Left renal cortex interstitium (tissue), 4 donors: ENCODE measurements at places on chromosomes 4 and X. TPM values are rescaled to one million over a fixed set of nuclear protein-coding genes. Genes with fewer than 3 reads are reported as not detected.

DNA sequence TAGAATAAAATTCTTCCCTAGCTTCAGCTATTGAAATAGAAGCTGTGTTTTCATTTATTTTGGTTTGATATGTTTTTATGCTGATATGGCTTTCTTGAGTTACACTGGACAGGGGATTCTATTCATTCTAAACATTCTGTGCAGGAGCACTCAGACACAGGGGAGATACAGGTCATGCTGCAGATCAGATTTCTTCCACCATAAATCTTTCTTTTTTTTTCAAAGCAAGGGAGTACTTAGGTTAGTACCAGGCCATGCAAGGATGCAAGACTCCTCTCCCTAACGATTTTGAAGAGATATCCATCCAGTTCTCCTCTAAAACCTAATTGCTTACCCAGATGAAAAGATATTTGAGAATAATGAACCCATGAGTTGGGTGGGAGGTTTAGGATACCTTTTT is 21.4 kb downstream of the ETDC start:
- DNase-seq = no peak

DNA sequence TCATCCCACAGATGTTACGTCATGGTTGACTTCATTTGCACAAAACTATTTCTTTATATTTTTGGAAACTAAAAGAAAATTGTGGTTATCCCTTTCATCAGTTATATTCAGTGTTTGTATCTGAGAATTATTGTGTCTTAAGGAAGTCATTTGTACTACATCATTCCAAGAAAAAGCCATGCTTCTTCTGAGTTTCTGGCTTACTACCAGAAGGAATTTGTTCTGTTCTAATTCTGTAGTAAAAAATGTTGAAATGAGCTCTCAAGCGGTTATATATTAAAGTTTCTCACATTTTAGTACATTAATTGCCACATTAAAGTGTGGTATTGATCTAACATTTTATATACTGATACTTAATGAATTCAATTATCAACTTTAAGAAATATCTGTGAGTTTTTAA is 1844.5 kb downstream of the PCDH7 start:
- no peak for DNase-seq

- DNase-seq = no peak
These were observed 557.2 kb upstream of the GRIA3 start for GRCh38 chrX:122626871-122627270.

DNA sequence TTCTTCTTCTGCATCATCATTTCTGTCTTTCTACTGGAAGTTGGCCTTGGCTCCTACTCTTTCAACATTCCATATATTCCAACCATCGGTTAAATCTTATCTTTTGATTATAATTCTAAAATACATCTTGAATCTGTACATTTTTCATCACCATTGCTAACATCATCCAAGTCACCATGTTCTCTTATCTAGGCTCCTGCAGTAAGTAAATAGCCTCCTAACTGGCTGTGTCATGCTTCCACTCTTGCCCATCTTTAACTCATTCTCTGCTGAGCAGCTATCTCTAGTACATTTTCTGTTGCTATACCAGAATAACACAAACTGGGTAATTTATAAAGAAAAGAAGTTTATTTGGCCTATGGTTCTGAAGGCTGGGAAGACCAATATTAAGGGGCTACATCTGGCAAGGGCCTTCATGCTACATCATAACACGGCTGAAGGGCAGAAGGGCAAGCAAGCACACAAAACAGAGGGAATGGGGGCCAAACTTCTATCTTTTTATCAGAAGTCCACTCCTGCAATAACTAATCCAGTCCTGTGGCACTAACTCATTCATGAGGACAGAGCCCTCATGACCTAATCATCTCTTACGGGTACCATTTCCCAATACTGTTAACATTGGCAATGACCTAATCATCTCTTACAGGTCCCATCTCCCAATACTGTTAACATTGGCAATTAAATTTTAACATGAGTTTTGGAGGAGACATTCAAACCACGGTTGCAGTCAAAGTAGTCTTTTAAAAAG is 72.2 kb downstream of the ENOX2 start:
- DNase-seq = no peak

DNA sequence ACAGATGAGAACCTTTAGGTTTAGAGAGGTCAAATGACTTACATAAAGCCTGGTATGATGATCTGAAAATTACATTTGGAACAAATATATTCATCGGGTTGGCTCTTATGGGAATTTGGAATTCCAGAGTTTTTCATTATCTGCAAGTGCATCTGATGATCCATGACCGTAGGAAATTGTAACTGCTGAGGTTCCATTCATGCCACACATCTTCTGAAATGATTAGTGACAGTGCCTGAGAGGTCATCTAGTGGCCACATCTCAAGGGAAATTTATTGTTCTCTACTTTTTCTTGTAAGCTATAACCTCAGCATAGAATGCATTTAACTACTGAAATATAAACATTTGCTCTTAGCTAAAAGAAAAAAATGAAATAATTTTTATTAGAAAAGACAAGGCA is 105.8 kb upstream of the NWD2 start:
- DNase-seq = no peak

GRCh38 chr4:74931376-74931775 is 1.5 kb upstream of the PARM1 start:
- no peak for DNase-seq

- no peak for DNase-seq
These were observed 10.9 kb upstream of the PPP2R3B start for GRCh38 chrX:397575-397974.

DNA sequence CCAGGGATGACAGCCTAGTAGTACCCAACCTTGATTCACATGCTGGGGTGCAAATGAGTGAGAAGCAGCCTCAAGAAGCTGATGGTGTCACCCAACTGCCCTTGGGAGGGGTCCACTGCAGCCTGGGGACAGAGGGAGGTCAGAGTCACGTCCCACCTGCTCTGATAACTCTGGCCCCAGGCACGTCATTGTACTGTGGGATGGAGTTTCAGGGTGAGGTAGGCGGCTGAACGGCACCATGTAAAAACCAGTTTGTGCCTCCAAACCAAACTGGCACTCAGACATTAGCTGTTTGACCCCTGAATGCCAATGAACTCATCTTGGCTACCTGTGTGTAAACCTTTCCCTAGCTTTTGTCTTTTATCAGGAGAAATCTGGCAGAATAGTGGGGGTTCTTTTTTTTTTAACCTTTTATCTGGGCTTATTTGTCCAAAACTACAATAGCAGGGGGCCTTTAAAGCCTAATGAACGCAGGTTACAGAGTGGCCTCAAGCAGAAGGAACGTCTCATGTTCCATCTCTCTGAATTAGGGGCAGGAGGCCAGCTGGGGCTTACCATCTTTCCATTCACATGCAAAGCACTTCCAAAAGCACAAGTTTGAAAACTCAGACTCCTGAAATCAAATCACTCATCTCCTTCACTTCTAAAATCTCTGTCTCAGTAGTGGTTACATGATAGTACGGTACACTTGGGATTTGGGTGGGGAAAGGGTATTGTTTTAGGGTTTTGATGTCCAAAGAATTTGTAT is 89.4 kb downstream of the IRF2 start:
- DNase-seq = no peak

GRCh38 chr4:112939901-112940300 is 109.6 kb upstream of the ANK2 start:
- no peak for DNase-seq

DNA sequence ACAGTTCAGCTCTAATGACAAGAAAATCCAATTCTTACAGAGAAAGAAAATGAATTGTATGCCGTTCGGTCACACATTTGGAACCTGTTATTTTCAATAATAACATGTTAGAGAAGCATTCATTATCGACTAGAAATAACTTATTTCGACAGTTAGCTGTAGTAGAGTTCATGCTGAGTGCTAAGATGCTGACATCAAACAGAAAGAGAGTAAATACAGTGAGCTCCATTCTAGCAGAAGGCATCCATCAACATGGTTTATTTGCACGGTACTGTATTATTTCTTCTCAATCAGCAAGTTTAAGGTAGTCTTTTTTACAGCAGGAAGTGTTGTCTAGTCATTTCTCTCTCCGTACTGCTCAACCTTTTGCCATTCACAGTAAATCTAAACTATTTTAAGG is 732.1 kb downstream of the STIM2 start:
- DNase-seq = peak; percentile 3

- DNase-seq = no peak
These were observed 1289.6 kb upstream of the TENM3 start for GRCh38 chr4:180953572-180953971.

GRCh38 chr4:112951362-112952312 is 97.8 kb upstream of the ANK2 start:
- DNase-seq = no peak

The CSN1S1 gene
- polyA plus RNA-seq = not detected

The FREM3 gene
- 0.09 TPM for polyA plus RNA-seq

The REST gene
- polyA plus RNA-seq = 53.1 TPM
